ENCODE measurements at places on chromosomes 7 and 10.

GRCh38 chr7:158543840-158544239, 43.8 kb downstream of the PTPRN2 start:
- no peak for DNase-seq

- no peak for DNase-seq
These were observed 365.1 kb downstream of the GRID1 start for GRCh38 chr10:86001521-86001920.

DNA sequence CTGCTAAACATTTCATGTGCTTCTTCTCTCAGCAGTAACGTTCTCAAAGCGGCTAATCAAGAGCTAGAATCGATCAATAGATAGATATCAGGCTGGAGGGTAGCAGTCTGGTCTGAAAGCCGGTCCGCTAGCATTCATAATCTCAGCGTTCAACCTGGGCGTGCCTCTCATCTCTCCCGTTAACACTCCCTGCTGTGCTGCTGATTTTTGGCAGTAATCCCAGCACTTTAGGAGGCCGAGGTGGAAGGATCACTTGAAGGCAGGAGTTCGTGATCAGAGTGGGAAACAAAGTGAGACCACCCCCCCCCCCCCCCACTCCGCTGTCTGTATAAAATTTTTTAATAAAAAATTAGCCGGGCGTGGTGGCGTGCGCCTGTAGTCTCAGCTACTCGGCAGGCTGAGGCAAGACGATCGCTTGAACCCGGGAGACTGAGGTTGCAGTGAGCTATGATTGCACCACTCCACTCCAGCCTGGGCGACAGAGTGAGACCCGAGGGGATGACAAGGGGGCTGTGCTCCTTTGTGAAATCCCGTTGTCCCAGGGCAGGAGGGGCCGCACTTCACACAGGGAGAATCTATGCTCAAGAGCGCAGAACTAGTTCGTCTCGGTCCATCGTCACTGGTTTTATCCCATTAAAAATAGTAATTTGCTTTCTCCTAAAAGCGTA, 624 bp upstream of the CEP55 start:
- no peak for DNase-seq

GRCh38 chr10:117950408-117950807, 96.3 kb downstream of the RAB11FIP2 start:
- no peak for DNase-seq

GRCh38 chr10:70053841-70054288, 1.2 kb downstream of the MACROH2A2 start:
- DNase-seq, result no peak

DNA sequence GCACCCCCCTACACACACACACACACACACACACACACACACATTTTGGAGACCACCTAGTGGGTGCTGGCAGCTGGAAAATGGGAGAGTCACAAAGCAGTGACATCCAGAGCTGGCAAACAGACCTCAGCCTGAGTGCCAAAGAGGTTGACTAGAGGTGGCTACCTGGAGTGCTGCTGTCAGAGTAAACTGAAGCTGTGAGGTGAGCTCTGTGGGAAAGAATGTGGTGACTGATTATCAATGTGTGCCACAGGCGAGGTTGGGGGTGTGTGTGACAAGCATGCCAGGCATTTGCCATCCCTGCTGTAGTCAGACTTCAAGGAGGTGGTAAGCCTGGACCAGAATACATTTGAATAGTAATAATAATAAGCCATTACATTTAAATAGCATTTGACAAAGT, 120.6 kb downstream of the SLIT1 start:
- no peak for DNase-seq

- DNase-seq, result no peak
These were observed 108.9 kb upstream of the NAMPT start for GRCh38 chr7:106393564-106394251.

DNA sequence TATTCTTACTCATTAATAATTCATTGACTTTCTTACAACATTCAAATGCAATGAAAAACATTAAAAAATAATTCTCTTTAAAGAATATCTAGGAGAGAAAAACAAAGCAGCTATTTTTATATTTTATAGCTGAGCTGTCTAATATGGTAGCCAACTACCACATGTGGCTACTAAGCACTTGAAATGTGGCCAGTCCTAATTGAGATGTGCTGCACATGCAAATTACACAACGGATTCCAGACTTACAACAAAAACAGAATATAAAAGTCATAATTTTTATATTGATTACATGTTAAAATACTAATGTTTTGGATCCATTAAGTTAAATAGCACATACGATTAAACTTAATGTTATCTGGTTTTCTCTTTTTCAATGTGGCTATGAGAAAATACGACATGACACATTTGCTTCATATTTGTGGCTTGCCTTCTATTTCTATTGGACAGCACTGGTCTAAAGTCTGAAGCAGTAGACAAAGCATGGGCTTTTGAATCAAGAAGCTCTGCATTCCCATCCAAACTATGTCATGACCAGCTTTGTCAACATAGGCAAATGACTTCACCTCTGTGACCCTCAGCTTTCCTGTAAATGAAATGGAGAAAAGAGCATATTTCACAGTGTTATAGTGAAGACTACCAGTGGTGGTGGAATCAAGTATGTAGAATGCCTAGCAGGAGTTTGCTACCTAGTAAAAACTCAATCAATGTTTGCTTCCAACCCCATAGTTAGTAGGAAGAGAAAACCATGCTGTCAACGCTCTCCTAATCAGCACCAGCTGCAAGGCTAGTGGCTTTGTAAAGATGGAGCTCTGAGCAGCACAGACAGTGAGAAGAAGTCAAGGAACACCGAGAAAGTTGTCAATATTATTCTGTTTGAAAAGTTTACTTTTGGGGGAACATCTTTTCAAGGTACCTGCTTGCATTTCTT, 37.1 kb upstream of the GDF10 start:
- no peak for DNase-seq

GRCh38 chr7:55515569-55516279, 56.6 kb downstream of the VOPP1 start:
- DNase-seq, result no peak

DNA sequence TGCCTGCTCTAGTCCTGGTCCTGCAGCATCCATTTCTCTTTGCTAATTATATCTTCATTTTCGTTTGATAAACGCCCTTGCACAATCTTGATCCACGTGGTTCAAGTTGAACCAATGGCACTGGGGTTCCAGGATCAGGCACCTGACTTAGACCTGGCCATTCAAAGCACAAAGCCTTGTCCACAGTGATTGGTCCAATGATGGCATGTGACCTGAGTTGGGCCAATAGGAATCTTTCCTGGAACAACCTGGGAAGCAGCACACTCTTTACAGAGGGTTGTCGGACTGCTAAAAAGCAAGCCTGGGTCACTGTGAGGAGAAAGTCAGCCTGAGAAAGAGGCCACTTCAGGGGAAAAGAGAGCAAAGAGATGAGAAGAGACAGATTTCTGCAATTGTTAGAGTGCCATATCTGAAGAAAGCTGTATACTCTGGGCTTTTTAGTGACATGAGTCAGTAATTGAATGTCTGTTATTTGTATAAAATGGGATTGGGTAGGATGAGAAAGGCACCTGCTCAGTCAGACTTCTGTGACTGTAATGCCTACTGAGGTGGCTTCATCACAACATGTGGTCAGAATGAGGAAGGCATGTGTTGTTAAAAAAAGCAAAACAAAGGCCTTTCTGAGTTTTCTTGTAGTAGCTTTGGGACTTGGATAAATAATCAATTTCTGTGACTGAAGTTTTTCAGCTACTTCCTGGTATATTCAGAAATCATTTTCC, 4.4 kb upstream of the STEAP4 start:
- no peak for DNase-seq

DNA sequence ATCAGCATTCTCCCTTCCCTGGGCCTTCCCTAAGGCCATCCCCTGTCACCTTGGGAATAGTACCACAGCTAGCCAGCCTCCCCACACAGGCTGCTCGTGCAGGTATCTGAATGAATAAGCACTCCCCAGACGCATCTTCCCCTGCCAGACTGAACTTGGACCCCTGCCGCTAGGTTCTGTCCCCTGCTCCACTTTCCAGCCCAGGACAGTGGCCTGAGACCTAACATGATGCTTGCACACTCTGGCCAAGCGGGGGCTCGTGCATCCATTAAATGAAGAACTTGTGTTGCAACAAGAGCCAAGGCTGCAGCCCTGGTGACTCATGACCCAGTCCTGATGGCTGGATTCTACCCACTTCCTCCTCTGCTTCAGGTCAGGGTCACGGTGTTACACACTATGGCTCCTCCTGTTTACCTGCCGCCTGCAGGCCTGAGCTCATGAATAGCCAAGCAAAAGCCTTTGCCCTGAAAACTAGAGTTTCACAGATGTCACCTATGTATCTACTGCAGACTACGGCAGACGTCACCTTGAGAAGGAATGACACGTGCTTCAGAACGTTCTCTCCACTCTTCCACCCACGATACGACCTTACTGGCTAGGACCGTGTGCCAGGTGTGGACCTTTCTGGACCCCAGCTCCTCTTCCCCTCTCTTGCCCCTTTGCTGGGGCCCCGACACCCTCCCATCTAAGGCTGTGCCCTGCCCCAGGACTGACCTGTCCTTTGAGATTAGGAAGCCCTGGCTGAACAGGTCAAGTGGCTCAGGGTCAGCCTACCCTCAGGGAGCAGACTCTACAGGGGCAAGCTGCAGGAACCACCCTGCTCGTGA, 6.5 kb downstream of the ASB13 start:
- DNase-seq, result no peak

GRCh38 chr10:3684891-3685290, 100.1 kb downstream of the KLF6 start:
- DNase-seq, result no peak

DNA sequence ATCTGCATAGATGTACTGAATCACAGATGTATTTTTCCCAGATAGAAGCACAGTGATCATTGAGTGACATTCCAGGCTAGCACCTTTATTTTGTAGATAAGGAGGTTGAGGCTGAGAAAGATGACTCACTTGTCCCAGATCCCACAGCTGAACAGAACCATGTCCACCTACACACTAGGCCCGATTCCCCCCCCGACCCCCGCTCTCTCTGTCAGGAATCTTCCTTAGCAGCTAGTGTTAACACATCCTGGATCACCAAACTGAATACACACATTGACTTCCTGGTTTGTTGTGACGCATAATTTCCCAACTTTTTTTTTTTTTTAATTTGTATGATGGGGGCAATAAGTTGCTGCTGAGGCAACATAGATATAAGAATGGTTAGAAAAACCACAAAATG, 5.2 kb downstream of the SFMBT2 start:
- DNase-seq, result no peak

DNA sequence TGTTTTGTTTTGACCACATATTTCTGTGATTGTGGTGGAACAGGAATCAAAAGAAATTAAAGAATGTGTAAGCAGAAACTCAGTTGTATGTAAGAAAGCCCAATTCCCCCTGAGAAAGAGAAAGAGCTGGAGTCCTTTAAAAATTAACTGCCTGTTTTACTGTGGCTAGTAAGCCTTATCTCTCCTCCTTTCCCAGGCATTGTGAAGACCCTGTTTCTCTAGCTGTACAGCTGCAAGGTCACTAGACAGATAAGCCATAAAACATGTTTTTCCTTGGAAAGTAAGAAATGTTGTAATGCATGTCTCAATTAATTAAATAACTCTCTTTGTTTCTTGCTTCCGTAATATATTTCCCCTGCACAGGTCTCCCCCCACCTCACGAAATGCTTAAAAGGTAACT, 53.5 kb downstream of the OR13A1 start:
- no peak for DNase-seq

DNA sequence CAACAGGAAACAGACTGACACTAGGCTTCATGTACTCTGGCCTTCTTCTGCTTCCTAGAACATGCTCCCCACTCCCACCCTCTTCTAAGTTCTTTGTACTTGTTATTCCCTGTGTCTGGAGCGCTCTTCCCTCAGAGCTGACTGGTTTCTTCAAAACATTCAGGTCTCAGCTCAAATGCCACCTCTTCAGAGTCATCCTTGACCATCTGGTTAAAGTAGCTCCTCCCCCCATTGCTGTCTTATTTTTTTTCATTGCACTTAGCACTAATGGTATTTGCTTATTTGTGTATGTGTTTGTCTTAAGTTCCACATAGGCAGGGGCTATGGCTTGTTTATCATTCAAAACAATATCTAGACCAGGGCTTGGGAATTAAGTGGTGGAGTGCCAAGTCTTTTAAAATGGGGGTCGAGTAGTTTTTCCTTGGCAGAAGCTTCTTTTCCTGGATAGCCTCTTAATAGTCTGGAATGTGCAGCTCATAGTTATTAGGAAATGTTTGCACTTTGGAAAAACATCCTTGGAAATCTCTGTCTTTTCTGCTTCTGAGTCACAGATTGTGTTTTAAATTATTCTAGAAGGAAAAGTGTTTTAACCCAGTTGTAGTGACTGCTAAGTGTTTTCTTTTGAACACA, 60.0 kb downstream of the RALA start:
- DNase-seq, result no peak

DNA sequence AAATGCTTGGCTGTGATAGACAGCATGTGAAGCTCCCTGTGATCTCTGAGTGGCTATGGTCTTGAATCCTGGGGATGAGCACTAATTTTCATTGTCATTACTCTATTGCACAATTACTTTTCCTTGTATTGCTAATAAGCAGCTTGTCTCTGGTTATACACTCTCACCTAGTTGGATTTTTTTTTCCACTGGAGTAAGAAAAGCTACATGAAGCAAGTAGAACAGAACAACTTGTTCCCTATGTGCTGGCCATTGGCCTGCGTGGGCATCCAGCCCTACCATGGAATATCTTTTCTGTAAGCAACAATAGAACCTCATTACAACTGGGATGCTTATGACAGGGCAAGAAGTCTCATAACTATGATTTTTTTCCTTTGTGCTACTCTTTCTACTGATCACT, 807.4 kb downstream of the TNS3 start:
- DNase-seq, result no peak

DNA sequence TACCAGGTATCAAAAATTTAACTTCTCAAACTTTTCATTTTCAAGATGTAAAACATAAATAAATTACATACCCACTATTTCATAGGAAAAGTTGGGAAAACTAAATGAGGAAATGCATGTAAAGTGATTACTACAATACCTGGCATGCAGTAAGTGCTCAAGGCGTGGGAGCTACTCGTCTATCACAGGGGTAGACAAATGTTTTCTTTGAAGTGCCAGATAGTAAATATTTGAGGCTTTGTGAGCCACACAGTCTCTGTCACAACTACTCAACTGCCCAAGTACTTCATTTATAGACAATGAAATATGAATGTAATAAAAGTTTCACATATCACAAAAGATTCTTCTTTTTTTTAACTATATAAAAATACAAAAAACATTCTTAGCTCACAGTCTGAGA, 96.4 kb upstream of the PCGF5 start:
- no peak for DNase-seq
